ENCODE measurements at places on chromosomes 5 and 9.

- DNase-seq, result no peak
Observed at GRCh38 chr5:143636931-143637528, 174.9 kb upstream of the HMHB1 start.

DNA sequence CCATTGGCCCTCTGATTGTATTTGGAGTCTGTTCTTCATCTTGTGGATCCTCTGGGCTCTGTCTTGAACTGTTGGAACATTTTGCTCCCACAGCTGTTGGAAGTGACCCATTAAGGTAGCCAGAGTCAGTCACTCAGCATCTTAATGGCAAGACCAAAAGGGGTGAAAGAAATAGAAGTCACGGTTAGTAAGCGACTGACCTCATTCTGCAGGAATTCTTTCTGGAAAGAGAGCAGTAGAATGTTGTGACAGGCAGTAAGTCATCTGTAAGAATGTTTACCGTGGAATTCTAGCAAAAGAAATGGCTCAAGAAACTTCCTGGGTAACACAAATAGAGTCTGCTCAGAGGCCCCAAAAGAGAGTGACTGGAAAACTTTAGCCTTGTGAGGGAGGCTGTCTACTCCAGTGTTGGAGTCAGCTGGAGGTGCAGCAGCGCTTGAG, 28.6 kb upstream of the TNC start:
- DNase-seq, result no peak

- no peak for DNase-seq
Observed at GRCh38 chr9:91477106-91477505, 53.5 kb upstream of the NFIL3 start.

DNA sequence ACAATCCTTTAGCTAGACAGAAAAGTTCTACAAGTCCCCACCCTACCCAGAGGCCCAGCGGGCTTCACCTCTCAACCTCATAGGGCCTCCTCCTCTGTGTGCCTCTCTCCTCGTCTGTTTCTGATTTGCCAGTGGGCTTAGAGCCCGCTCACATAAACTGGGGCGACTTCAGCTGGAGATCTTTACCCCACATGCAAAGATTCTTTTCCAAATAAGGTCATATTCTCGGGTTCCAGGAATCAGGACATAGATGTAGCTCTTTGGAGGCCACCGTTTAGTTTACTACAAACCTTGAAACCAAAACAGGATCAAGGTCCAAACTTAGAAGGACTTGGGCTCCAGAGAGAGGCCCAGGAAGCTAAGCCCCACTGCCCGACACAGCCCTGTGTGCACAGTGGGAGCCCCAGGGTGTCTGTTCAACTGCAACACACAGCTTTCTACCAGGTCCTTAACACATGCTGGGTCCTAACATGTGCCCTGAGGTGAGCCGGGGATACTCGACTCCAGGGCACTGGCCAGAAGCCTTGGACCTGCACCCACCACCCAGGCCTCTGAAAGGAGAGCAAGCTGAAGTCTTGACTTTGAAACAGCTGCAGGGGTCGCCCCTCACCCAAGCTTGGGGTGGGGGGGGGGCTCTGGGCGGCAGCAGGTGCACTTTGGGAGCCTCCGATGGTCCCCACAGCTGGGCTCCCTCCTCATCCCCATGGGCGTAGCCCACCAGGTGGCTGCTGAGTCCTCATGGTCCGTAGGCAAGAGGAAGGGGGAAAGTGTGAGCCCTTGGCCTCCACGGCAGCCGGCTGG, 26.8 kb upstream of the SLC12A7 start:
- no peak for DNase-seq

GRCh38 chr9:133716564-133717112, 21.5 kb downstream of the SARDH start:
- DNase-seq, result no peak

DNA sequence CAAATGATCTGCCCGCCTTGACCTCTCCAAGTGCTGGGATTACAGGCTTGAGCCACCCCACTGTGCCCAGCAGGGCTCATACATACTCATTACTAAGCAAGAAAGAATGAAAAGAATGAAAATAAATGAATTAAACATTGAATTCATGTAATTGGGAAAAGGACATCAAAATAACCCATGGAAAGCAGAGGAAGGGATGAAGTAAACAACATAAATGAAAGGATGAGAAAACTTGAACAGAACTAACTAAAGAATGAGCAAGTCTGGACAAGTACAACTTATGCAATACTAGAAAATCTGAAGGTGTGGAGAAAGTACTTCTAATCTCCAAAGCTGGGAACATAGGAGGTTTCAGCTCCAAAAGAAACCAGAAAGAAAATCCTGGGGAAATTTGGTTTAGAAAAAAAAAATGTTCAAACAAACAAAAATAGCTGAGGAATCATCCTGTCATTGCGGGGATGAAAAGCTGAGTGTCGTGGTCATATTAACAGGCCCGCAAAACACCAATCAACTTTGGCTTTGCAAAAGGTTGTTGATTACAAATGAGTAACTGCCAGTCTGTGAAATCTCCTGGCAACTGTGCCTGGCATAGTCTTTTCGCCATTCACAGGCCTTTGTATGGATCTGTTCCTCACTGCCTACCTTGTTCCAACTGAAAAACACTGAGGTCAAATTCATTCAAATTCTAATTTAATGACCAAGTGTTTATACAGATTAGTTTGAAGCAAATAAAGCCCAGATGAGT, 2.3 kb upstream of the AK3 start:
- DNase-seq, result no peak

GRCh38 chr5:139341689-139342422, at the start of gene PAIP2:
PAIP2 (plus strand) TSS chr5:139341854; CDS start chr5:139363785, 21,931 bp downstream.
- DNase-seq, result peak; percentile 91

- no peak for DNase-seq
Observed at GRCh38 chr5:120703918-120704587, 240.0 kb downstream of the PRR16 start.

DNA sequence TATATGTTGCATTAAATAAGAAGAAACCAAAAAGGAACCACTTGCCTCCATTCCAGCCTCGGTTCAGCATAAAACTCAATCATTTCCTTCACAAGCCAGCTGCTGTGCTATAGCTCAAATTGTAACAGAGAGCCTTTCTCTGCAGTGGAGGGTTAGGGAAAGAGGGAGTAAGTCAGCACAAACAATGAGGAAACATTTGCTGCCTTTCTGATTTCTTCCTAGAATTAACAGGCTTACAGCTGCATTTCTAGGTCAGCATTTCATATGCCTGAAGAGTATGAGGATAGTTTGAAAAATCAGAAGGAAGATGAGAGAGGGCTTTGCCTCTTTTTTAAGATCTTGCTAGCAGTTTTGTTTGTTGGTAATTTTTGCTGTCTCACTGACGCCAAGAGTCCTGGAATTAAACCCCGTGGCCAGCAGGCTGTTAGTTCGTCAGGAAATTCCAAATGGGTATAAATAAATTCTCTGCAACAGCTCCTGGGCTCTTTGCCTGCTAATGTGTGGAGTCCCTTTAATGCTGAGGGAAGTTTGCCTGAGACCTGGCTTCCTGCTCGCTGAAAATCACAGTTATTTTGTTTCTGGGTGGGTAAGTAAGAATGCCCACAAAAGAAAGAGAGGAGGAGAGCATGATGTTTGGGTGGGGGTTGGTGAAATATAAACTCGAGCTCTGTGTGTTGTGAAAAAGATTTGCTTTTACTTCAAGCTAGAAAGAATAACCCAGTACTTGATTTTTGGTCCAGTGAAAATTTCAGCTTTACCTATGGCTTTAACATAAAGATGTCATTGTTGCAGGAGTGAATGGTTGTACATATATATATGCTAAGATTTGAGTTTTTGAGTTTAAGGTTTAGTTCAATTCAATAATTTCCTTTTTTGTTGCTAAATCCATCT, 148.1 kb upstream of the DMRT1 start:
- DNase-seq, result no peak

DNA sequence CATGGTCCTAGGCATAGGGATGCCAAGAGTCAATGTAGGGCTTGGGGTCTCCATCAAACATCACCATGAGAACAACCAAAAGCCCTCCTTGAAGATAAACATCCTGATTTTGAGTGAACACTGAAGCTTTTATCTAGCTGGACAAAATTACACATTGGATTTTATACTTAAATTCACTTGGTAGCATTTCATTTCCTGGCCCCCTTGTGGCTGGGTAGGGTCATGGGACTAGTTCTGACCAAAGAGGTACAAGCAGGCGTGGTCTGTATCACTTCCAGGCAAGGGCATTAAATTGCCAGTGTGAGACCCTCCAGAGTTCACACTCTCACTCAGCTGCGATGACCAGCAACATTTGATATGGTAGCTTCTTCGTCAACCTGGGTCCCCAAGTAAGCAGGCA, 320.3 kb downstream of the ACTL7B start:
- no peak for DNase-seq

DNA sequence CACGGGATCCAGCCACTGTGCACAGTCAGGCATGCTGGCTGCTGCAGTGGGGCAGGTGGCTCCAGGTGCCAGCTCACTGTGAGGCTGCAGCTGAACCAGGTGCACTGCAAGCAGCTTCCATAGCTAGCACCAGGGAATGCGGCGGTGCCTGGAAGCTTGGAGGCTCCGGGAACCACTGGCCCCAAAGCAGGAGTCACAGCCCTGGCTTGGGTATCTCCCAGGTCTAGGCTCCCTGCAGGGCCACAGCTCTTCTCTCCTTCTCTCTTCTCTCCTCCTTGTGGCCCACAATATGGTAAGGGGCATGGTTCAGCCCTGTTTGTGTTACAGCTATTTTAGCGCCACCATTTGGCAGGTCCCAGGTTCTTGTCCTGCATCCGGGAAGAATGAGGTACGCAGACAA, 6.7 kb upstream of the MTMR12 start:
- DNase-seq, result no peak

DNA sequence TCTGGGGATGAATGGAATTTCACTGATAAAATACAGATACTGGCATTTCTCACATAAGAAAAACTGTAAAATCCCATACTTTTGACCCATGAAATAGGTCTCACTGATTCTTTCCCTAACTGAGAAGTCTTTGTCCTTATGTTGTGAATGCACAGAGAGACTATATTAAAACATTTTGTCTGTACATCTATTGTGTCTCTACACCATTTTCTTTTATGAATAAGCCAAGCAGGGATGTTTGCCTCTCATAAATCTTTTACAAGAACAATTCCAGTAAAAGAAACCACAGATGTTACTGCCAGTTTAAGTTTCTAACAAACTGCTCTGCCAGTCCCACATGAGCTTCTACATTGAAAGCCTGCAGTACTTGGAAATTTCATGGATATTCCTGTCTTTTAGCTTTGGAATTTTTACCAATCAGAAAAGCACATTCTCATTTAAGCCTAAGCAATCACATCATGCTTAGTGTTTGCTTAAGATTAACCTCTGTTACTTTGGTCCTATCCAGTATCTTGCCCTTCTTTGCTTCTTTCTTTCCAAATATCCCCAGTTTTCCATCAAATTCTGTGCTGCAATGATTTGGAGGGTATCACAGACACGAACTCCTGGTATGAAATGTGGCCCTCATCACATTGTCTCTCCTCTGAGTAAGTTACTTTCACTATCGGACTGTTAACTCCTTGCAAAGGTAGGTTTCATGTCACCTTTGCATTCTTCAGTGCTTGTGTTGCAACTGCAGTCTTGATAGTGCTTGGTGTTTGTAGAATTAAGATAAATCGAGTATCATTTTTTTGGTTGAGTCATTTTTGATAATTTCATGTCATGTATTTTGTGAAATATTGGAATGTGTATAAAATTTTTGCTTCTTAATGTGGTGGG, 415.1 kb upstream of the ADAMTSL1 start:
- DNase-seq, result no peak

DNA sequence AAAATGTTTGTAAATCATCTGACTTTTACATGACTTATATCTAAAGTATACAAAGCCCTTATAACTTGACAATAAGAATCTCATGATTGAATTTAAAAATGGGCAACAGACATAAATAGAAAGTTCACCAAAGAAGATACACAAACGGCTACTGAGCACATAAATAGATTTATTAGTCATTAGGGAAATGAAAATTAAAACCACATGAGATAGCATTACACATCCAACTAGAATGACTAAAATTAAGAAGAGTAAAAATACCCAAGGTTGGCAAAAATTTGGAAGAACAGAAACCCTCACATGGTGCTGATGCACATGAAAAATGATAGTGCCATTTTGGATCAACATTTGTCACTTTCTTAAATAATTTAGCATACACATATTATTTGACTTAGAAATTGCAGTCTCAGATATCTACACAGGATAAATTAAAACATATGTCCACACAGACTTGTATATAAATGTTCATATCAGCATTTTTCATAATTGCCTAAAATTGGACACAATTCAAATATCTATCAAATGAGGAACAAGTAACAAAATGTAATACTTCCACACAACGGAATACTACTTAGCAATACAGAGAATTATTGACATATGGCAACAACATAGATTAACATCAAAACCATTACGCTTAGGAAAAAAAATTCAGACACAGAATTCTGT, 359.1 kb upstream of the DAB2 start:
- no peak for DNase-seq

DNA sequence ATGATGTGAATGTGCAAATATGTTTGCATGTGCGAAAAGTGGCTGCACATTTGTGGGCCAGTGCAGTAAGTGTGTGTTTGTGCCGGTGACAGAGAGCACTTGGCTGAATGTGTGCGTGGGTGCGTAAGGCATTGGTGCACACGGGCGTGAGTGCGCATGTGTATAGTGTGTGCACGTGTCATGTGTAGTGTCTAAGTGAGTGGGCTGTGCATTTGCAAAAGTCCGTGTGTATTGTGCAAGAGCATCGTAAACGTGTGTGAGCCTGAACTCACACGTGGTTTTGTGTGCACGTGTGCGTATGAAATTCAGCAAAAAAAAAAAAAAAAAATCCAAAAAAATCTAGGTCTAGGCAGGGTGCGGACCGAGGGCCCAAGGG, 6.5 kb upstream of the EBF1 start:
- no peak for DNase-seq

GRCh38 chr5:138601444-138601843, 26.2 kb upstream of the HSPA9 start:
- no peak for DNase-seq

- DNase-seq, result no peak
Observed at GRCh38 chr5:171867786-171868185, 82.2 kb downstream of the SMIM23 start.

DNA sequence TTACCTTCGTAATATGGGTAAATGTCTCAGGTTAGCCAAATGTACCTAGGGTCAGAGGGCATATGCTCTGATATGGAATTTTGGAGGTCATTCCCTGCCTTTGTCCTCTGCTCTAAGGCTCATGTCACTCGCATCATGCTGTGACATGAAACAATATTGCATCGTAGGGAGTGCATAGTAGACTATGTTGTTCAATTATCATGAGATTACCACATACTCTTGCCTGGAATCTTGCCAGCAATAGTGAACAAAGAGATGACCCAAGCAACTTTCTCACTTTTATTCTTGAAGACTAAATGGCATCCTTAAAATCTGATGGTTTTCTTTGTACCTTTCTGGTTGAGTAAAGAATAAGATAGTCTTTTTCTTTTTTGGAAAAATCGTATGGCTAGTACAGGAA, 27.6 kb downstream of the ZNF462 start:
- DNase-seq, result no peak

GRCh38 chr9:113570749-113571711, 107.5 kb downstream of the RGS3 start:
- no peak for DNase-seq

GRCh38 chr5:77258652-77259051, 48.2 kb downstream of the PDE8B start:
- no peak for DNase-seq

GRCh38 chr5:87722286-87722685, 309.6 kb upstream of the CCNH start:
- DNase-seq, result no peak

Measured in stimulated activated CD8-positive, alpha-beta memory T cell treated with anti-CD3 and anti-CD28 coated beads, Interleukin-7, amount 100 ng/mL, for 1 hour (primary cell).